Adrenal gland (tissue), 19 donors: ENCODE measurements at places on chromosomes 1 and 21. TPM values are rescaled to one million over a fixed set of nuclear protein-coding genes. Genes with fewer than 3 reads are reported as not detected.
A peak's percentile ranks its signal among the peaks of the same experiment; 100 is the strongest.

GJA4 gene
- total RNA-seq = 46.9 TPM

DNA sequence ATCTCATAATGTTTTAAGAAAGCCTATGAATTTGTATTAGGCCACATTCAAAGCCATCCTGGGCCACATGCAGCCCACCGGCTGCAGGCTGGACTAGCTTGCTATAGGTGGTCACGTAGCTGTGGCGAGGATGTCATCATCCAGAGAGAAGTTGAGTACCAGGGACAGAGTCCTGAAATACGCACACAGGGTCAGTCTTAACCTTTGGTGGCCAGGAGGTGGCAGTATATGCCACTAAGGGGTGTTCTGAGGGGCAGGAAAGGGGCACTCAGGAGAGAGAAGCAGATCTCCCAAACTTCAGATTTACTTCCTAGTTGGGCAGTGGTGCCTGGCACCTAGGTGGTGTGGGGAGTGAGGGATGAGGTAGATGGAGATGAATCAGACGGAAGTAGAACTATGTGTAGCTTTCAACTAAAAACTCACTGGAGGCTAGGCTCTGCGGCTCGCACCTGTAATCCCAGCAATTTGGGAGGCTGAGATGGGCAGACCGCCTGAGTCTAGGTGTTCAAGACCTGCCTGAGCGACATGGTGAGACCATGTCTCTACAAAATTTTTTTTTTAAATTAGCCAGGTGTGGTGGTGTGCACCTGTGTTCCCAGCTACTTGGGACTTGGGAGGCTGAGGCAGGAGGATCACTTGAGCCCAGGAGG lies 16.3 kb upstream of the CDK18 start:
- H3K4me1 ChIP-seq = no peaks in the 10 kb centered on the region
- DNase-seq = peak; percentile 61
- H3K36me3 ChIP-seq = no peaks in the 10 kb centered on the region
- H3K27me3 ChIP-seq = no peaks in the 10 kb centered on the region

DNA sequence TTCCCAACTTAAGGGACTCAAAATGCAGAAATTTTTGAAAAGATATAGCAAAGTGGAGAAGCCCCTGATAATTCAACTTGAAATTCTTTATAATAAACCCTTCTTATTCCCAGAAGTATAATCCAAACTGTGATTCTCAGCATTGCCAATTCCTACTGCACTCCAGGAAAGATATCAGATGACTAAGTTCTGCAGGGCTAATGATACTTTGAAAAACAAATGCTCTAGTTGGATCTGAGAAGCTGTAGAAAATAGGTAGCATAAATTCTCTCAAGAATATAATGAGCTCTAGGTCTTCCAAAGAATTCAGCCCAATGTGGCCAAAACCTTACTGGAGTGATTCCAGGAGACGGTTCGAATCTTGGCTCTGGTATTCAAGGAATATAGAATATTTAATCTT lies 294.0 kb upstream of the PTBP2 start:
- H3K36me3 ChIP-seq = no peaks in the 10 kb centered on the region
- no peak overlapping the region for H3K4me3 ChIP-seq
- no peak for DNase-seq
- no peaks in the 10 kb centered on the region for H3K27me3 ChIP-seq
- no peaks in the 10 kb centered on the region for H3K4me1 ChIP-seq
- no peak overlapping the region for H3K27ac ChIP-seq

- H3K36me3 ChIP-seq = peaks cover 69% of the 10 kb centered on the region
- H3K27ac ChIP-seq = no peak overlapping the region
- DNase-seq = no peak
- no peak overlapping the region for H3K4me3 ChIP-seq
These were observed 11.1 kb upstream of the RPRD2 start for GRCh38 chr1:150352866-150353265.

- no peaks in the 10 kb centered on the region for H3K4me1 ChIP-seq
- no peaks in the 10 kb centered on the region for H3K27me3 ChIP-seq
- H3K36me3 ChIP-seq = no peaks in the 10 kb centered on the region
- DNase-seq = no peak
These were observed 20.2 kb upstream of the POGZ start for GRCh38 chr1:151479462-151479861.

GRCh38 chr1:185846672-185847444 lies 112.7 kb downstream of the HMCN1 start:
- no peak overlapping the region for H3K4me3 ChIP-seq
- no peaks in the 10 kb centered on the region for H3K27me3 ChIP-seq
- no peaks in the 10 kb centered on the region for H3K36me3 ChIP-seq
- DNase-seq = no peak
- peaks cover 4% of the 10 kb centered on the region for H3K4me1 ChIP-seq

- H3K4me1 ChIP-seq = no peaks in the 10 kb centered on the region
- no peaks in the 10 kb centered on the region for H3K36me3 ChIP-seq
- H3K27me3 ChIP-seq = no peaks in the 10 kb centered on the region
- no peak overlapping the region for H3K4me3 ChIP-seq
- H3K27ac ChIP-seq = no peak overlapping the region
These were observed 165.8 kb downstream of the ST6GALNAC3 start for GRCh38 chr1:76240316-76240715.

LCE2C gene
- total RNA-seq = not detected

DNA sequence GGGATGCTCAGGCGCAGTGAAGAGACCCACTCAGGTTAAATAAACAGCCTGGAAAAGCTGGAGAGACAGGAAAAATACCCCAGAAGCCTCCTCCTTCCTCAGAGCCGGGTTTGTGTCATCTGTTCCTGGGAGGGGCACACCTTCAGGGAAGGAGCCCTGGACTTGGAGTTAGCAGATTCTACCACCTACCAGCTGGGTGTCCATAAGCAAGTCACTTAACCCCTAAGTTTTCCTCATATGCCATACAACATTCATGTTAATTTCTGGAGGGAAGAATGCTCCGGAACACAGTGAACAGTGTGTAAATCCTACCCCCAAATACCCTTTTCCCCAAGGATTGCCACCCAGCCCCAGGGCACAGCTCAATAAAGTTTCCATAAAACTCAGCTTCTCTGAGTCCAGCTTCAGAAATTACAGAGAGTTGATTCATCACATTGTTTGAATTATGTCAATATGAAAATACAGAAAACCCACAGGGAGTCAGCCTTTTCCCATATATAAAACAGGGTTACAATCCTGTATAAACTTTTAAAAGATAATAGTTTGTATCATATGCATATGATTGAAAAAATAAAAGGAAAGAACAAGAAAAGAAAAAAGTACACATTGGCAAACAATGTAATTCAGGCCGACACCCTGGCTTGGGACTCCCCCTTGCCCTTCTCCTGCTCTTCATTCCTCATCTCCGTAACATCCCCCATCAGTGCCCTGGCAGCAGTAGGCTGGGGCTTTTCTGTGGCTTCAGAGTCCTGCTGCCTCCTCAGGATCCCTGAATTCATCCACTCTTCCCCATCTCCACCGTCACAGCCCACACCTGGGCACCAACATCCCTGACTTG lies 291.8 kb upstream of the USP24 start:
- no peak overlapping the region for H3K4me3 ChIP-seq
- H3K4me1 ChIP-seq = no peaks in the 10 kb centered on the region
- H3K27me3 ChIP-seq = no peaks in the 10 kb centered on the region
- H3K27ac ChIP-seq = no peak overlapping the region

DNA sequence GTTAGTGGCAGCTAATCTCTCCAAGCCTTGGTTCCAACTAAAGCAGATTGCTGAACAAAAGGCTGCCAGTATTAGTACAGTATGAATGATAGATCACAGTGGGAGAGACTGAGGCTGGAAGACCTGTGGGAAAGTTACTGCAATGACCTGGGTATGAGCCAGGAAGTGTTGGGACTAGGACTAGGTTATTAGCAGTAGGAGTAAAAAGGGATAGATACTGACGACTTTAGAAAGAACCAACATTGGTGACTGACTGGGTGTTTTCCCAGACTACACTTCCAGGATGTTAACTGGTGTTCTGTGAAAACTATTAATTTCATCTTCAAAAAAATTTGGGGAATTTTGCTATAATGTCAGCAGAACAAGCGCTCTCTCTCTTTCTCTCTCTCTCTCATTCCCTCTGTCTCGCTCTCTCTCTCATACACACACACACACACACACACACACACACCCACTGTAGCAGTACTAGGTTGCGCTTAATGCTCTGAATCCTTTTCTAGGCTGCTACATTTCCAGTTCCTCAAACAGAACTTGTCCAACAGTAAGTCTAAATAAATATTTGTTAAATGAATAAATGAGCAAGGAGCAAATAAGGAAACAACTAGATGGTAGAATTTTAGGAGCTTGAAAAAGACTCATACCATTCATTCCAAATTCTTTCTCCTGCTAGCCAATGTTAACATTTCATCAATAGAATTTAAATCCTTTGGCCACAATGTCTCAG lies 47.6 kb upstream of the RGS8 start:
- no peaks in the 10 kb centered on the region for H3K36me3 ChIP-seq
- no peaks in the 10 kb centered on the region for H3K4me1 ChIP-seq
- no peaks in the 10 kb centered on the region for H3K27me3 ChIP-seq

- H3K4me1 ChIP-seq = no peaks in the 10 kb centered on the region
- H3K27me3 ChIP-seq = no peaks in the 10 kb centered on the region
- H3K4me3 ChIP-seq = peak within 1 kb of the TSS; percentile 94
- peak within 1 kb of the TSS; percentile 94 for H3K27ac ChIP-seq
- DNase-seq = peak; percentile 96
- no peaks in the 10 kb centered on the region for H3K36me3 ChIP-seq
These were observed at the start of gene PDIK1L for GRCh38 chr1:26111530-26112406. Gene PDIK1L (plus strand): TSS chr1:26111824. CDS start chr1:26114309, 2,485 bp downstream.

DNA sequence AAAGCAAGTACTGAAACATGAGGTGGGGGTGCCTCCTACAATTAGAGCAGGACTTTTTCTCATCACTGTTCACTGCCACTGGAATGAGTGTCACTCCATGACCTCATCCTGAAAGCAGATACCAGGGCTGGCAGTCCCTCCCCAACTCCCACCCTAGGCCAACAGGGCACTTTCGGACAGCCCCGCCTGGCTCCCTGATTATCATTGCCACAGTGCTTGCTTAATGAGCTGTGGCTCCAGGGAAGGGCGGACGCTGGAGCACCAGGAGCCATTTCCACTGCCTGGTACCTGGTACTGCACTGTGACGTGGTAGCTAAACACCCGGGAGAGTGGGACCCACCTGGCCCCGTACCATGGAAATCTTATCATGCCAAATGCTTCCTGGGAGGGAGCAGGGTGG lies 22.3 kb downstream of the SLC9A1 start:
- no peak overlapping the region for H3K4me3 ChIP-seq
- H3K27me3 ChIP-seq = no peaks in the 10 kb centered on the region
- H3K27ac ChIP-seq = no peak overlapping the region
- no peaks in the 10 kb centered on the region for H3K36me3 ChIP-seq
- H3K4me1 ChIP-seq = peaks cover 20% of the 10 kb centered on the region
- no peak for DNase-seq

HORMAD1 gene
- 0.46 TPM for total RNA-seq
